Kidney epithelial cell (primary cell): ENCODE measurements at places on chromosomes 7 and 10. TPM values are rescaled to one million over a fixed set of nuclear protein-coding genes. Genes with fewer than 3 reads are reported as not detected.

DNA sequence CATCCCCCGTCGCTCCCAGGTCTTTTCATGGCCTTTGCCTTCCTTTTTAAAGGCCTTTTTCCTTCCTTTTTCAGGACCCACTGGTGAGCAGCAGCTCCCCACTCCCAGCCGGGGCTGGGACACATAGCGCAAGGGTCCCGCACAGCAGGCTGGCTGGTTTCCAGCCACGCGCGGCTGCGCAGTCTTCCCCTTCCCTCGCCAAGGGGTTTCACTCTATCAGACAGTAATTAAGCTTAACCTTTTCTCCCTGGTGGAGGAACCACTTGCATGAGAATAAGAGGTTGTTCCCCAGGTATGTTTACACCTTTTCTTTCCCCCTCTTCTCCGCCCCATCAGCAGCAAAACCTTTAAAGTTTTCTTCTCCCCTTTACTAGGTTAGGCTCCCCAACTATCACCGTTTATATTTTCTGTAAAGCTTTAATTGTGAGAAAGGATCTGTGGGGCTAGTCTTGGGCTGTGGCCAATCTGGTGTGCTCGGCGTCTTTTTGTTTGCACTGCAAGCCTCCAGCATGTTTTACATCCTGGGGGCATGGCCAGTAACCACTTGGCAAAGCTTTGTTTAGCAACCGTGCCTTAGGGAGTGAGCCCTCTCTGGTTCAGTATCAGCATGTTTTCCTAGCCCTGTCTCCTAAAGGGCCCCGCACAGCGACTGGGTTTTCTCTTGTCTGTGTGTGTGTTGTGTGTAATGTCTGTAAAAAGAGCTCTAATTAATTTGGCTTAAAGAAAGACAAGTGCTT is 219.6 kb downstream of the PHF14 start:
- no peak for DNase-seq

GRCh38 chr10:11612021-11613001 is 861 bp upstream of the USP6NL start:
- DNase-seq: no peak

DNA sequence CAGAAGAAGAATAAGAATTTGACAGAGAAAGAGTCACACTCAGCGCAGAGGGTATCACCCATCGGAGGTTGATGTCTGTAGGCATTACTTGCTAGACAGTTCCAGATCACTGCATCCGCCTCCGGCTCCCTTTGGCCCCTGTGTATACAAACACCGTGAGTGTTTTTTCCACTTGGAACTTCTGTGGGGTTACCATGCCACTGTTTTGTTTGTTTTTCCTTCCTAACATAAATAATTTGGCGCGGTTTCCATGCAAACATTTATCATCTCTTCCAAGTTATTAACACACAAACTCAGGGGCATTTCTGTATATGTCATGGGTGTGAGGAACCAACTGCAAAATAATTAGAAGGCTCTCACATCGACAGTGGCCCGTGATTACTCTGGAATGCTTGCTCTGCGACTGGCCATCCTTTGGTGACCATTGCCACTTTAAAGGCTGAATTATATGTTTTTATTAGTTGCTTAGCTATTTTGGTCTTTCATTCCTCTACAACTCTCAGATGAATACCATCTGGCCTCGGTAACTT is 612.2 kb upstream of the MKI67 start:
- no peak for DNase-seq

- DNase-seq: no peak
Observed at GRCh38 chr10:110858297-110858934, 13.3 kb upstream of the PDCD4 start.

- DNase-seq: no peak
Observed at GRCh38 chr10:69071610-69072009, 16.3 kb upstream of the SRGN start.

DNA sequence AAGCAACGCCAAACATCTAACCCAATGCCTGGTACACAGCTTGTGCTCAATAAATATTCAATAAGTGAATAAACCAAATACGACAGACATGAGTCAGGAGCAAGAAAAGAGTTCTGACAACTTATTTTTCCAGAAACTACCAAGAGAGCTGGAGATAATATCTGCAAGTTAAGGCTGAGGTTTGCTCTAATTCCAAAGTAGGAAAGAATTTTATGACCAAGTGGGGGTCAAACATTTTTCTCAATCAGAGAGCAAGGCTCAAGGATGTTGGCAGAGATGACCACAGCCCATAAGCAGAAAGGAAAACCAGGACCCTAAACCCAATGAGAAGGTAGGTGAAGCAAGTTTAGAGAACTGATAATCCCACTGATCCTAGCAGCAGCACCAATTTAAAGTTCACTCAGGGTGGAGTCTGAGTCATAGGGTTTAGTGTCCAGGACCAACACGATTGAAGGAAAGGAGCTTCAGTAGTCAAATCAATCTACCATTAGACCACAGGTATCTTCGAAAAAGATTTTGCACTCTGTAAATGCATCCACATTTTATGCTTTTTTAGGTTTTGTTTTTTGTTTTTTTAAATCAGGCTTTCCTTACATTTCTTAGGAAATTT is 49.3 kb upstream of the KCNIP2 start:
- no peak for DNase-seq

- DNase-seq: no peak
Observed at GRCh38 chr7:33979300-33979806, 74.0 kb downstream of the BMPER start.

The LEP gene
- total RNA-seq: not detected in 2 replicates

The TAS2R5 gene
- total RNA-seq: 0.46 and 3.7 TPM in 2 replicates

The GIMAP2 gene
- 0.48 and 0.54 TPM in 2 replicates for total RNA-seq
